ENCODE measurements at places on chromosomes 6 and 20. TPM values are rescaled to one million over a fixed set of nuclear protein-coding genes. Genes with fewer than 3 reads are reported as not detected.

MYBL2 gene
- 76.0 TPM for total RNA-seq

CALHM4 gene
- total RNA-seq, result not detected

ZSCAN26 gene
- total RNA-seq, result 3.6 TPM

RIPOR3 gene
- 0.02 TPM for total RNA-seq

HTR1B gene
- 0.18 TPM for total RNA-seq

PRDM13 gene
- total RNA-seq, result 0.93 TPM

COL9A3 gene
- 0.54 TPM for total RNA-seq

KHDRBS2 gene
- total RNA-seq, result not detected

ZNF391 gene
- total RNA-seq, result 0.23 TPM

KCNQ2 gene
- total RNA-seq, result 0.81 TPM

SNAP25 gene
- 18.9 TPM for total RNA-seq

GPR6 gene
- not detected for total RNA-seq

ETV7 gene
- 0.14 TPM for total RNA-seq

POFUT1 gene
- 37.7 TPM for total RNA-seq

PDE7B gene
- total RNA-seq, result 1.4 TPM

QKI gene
- total RNA-seq, result 30.3 TPM

SRMS gene
- total RNA-seq, result not detected

ECT2L gene
- total RNA-seq, result not detected

CAP2 gene
- 15.2 TPM for total RNA-seq

SEMG2 gene
- total RNA-seq, result not detected

TEAD3 gene
- total RNA-seq, result 4.1 TPM

APMAP gene
- total RNA-seq, result 167 TPM

SPTLC3 gene
- 0.07 TPM for total RNA-seq

VSX1 gene
- total RNA-seq, result 1.2 TPM

TMEM170B gene
- 0.60 TPM for total RNA-seq

SLC17A2 gene
- not detected for total RNA-seq

SEL1L2 gene
- not detected for total RNA-seq

DEFB113 gene
- not detected for total RNA-seq

HLA-DRA gene
- not detected for total RNA-seq

SPATS1 gene
- total RNA-seq, result not detected

UBD gene
- total RNA-seq, result 0.46 TPM

FOXO3 gene
- total RNA-seq, result 7.0 TPM

CTAGE9 gene
- not detected for total RNA-seq

SULF2 gene
- total RNA-seq, result 23.4 TPM

MUCL3 gene
- total RNA-seq, result 0.06 TPM

SNTA1 gene
- total RNA-seq, result 10.1 TPM

SLC22A2 gene
- not detected for total RNA-seq
